ENCODE measurements at places on chromosomes 5 and 9.

DNA sequence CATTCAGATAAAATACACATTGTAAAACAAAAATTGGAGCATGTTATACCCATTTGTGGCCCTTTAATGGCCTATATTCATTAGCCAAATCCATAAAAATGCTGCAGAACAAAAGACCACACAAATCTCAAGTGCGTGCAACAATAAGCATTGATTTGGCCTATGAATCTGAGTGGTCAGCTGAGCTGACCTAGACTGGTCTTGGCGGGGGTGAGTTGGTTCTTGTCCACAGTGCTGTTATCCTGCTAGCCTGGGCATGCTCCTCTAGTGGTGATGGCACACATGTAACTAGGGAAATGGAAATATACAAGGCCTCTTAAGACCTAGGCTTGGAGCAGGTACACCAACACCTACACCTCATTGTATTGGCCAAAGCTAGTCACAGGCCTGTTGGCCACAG lies 122.2 kb upstream of the TBCA start:
- DNase-seq: no peak

- no peak for DNase-seq
Observed at GRCh38 chr9:37839496-37840461, 39.2 kb downstream of the DCAF10 start.

DNA sequence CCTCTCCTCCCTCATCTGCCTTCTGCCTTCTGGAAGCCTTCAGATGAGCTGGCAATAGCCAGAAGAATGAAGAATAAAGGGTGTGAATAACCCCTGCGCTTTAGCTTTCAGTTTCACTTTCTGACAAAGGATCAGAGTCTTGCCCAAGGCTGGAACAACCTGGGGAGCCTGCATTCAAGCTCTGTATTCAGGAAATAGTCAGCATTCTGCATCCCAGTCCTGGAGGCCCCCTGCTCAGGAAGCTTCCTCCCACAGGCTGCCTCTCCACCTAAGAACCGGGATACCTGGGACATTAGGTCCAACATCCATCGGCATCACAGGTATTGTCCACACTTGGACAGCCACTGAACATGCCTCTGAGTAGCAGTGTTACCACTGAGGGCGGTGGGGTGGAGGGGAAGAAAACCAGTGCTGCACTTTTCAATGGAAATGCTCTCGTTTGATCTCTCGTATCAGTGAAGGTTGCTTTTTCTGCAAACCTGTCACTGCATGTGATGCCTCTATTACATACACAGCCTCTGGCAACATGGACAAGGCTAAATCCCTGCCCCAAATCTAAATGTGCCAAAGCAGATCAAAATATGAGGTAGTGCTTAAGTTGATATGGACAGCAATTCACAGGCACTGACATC lies 39.8 kb upstream of the ACO1 start:
- DNase-seq: no peak

- peak; percentile 80 for DNase-seq
Observed at GRCh38 chr9:78035383-78035993, 3.9 kb upstream of the GNAQ start.

GRCh38 chr5:38639377-38640358 lies 83.2 kb upstream of the LIFR start:
- DNase-seq: no peak

- no peak for DNase-seq
Observed at GRCh38 chr5:169942181-169942580, 38.1 kb downstream of the INSYN2B start.
